Pancreas (tissue), 10 donors: ENCODE measurements at places on chromosomes 16 and 17. TPM values are rescaled to one million over a fixed set of nuclear protein-coding genes. Genes with fewer than 3 reads are reported as not detected.

- H3K4me3 ChIP-seq = peak overlapping the region; percentile 7
- no peak overlapping the region for H3K27ac ChIP-seq
- H3K4me1 ChIP-seq = no peaks in the 10 kb centered on the region
- no peaks in the 10 kb centered on the region for H3K27me3 ChIP-seq
- DNase-seq = no peak
- no peaks in the 10 kb centered on the region for H3K36me3 ChIP-seq
Measured at GRCh38 chr17:48593840-48594537, 410 bp upstream of the HOXB5 start.

DNA sequence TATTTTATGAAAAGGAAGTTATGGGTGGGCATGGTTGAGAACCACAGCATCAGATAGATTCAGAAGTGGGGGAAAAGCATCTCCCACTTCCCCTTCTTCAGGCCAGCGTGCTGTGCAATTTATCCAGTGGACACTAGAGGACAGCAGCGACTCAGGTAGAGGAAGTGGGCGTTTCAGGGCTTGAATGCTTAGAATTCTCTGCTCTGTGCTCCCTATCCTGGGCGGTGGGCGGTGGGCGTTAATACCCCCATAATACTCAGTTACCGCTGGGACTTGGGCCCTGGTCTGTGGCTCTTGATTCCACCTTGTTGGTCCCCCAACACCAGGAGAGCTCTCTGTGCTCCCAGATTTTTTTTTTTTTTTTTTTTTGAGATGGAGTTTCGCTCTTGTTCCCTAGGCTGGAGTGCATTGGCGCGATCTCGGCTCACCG is 3.7 kb upstream of the LYZL6 start:
- H3K4me1 ChIP-seq = no peaks in the 10 kb centered on the region
- peak; percentile 25 for DNase-seq
- H3K36me3 ChIP-seq = no peaks in the 10 kb centered on the region

- H3K36me3 ChIP-seq = no peaks in the 10 kb centered on the region
- no peak overlapping the region for H3K27ac ChIP-seq
- no peak overlapping the region for H3K4me3 ChIP-seq
Measured at GRCh38 chr16:23160574-23160973, 11.3 kb upstream of the USP31 start.

DNA sequence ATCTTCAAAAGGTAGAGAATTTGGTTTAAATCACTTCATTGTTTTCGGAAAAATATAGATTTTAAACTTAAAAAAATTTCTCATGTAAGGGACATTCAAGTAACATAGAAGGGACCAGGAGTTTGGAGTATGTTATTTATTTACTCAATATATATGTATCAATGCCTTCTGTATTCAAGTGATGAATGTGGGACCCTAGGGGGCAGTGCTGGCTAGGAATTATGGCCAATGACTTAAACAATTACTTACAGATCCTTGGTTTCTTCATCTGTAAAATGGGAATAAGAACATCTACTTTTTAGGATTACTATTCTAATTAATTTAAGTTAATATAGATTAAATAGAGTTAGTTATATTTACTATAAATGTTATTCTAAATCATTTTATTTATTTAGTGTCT is 886.3 kb upstream of the RBFOX1 start:
- H3K4me1 ChIP-seq = no peaks in the 10 kb centered on the region
- no peak for DNase-seq
- H3K27me3 ChIP-seq = no peaks in the 10 kb centered on the region
- no peak overlapping the region for H3K4me3 ChIP-seq
- no peak overlapping the region for H3K27ac ChIP-seq
- H3K36me3 ChIP-seq = no peaks in the 10 kb centered on the region

DNA sequence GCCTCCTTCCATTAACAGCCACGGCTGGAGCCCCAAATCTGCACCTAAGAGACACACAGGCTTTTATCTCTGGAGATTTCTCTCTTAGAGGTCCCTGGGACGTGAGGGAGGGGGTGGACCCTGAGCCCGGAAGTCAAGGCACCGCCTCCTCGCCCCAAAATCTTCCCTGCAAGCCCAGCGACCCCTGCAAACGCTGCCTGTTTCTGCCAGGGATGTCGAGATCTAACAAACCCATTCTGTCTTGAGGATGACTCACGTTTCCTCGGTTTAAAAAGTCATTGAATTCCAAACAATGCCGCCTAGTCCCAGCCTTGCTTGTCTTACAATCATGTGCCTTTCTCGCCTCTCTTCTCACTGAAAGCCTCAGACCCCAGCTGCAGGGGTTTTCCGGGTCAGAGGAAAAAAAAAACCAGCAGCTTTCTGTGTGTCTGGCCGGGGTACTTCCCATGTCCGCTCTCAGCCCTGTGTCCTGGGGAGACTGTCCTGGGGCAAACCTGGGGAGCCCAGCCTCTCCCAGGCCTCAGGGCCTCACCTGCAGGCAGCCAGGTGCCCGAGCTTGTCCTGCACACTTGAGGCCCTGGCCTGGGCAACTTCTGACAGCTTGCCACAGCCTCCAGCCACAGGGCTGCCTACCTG is 15.4 kb downstream of the ARL2BP start:
- H3K36me3 ChIP-seq = peaks cover 5% of the 10 kb centered on the region
- no peaks in the 10 kb centered on the region for H3K27me3 ChIP-seq
- peak overlapping the region; percentile 19 for H3K27ac ChIP-seq
- DNase-seq = peak; percentile 0
- peaks cover 10% of the 10 kb centered on the region for H3K4me1 ChIP-seq

- peak; percentile 20 for DNase-seq
- no peaks in the 10 kb centered on the region for H3K4me1 ChIP-seq
- no peak overlapping the region for H3K27ac ChIP-seq
- H3K27me3 ChIP-seq = no peaks in the 10 kb centered on the region
- no peaks in the 10 kb centered on the region for H3K36me3 ChIP-seq
- no peak overlapping the region for H3K4me3 ChIP-seq
Measured at GRCh38 chr16:9836118-9836736, 346.0 kb downstream of the GRIN2A start.

DNA sequence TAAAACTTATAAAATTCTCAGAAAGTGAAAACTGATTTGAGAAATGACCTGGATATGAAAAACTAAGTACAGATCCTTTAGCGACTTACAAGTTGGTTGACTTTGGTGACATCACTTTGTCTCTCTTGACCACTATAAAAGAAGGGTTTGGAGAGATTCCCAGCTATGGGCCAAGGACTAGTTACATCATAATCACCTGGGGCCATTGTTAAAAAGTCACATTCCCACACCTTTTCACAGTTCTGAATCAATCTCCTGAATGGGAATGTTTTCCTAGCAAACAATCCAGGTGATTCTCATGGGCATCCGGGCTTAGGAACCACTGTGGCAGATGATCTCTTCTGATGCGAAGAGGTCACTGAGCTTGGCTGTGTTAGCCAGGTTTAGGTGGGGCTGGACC is 620 bp upstream of the VWA3A start:
- H3K4me3 ChIP-seq = no peak overlapping the region
- no peak overlapping the region for H3K27ac ChIP-seq
- no peak for DNase-seq
- no peaks in the 10 kb centered on the region for H3K27me3 ChIP-seq
- no peaks in the 10 kb centered on the region for H3K4me1 ChIP-seq

GRCh38 chr17:2468270-2468669 is 43.4 kb downstream of the METTL16 start:
- no peak for DNase-seq
- H3K27me3 ChIP-seq = no peaks in the 10 kb centered on the region
- no peaks in the 10 kb centered on the region for H3K4me1 ChIP-seq
- no peaks in the 10 kb centered on the region for H3K36me3 ChIP-seq

GRCh38 chr16:81492965-81493754 is 48.6 kb downstream of the CMIP start:
- H3K36me3 ChIP-seq = no peaks in the 10 kb centered on the region
- no peak for DNase-seq
- H3K4me3 ChIP-seq = no peak overlapping the region
- H3K4me1 ChIP-seq = peaks cover 35% of the 10 kb centered on the region
- H3K27me3 ChIP-seq = no peaks in the 10 kb centered on the region

DNA sequence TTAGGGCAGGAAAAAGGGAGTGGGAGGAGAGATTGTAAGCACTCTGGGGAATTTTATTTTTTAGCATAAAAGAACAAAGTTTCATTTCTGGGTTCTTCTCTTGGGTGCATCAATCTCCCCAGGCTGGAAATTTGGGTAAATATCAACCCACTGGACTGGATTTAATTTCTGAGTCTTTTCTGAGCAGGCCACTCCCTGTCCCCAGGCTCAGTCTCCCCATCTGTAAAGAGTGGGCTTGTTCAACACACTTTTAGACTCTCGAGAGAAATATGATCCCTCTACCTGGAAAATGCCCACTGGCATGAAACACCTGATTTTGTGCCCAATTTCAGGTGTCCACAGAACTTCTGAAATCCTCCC is 617 bp upstream of the VTN start:
- DNase-seq = no peak
- H3K36me3 ChIP-seq = no peaks in the 10 kb centered on the region
- peak overlapping the region; percentile 60 for H3K27ac ChIP-seq
- peaks cover 9% of the 10 kb centered on the region for H3K4me1 ChIP-seq

Gene CHMP1A
- 54.4 TPM for total RNA-seq

Gene ABHD15
- total RNA-seq = 9.6 TPM

Gene ACSM3
- 49.1 TPM for total RNA-seq

Gene GP1BA
- total RNA-seq = not detected

Gene WNT3
- total RNA-seq = 0.42 TPM
